ENCODE measurements at places on chromosomes 1 and 21.

- no peak for DNase-seq
Measured at GRCh38 chr1:237004116-237004515, at the start of gene MT1HL1. MT1HL1 (minus strand) TSS chr1:237004441; CDS start chr1:237004372, 69 bp downstream.

- DNase-seq = peak; percentile 14
Measured at GRCh38 chr1:4564051-4564450, 90.4 kb upstream of the AJAP1 start.

DNA sequence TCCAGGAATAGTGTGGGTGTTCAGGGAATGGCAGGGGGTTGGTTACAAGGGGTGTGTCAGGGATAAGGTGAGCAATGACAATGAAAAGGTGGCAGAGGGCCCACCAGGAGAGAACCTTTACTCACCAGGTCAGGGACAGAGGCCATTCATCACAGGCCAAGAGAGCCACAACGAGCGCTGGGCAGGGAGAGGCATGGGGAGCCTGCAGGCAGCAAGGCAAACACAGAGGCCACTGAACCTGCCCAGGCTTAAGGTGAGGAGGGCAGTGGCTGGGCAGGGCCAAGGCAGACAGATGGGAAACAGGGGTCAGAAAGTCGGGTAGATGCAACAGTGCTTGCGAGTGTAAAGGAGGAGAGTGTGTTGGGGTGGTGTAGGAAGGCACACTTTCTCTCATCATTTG lies 28.3 kb upstream of the MYBPHL start:
- no peak for DNase-seq

- DNase-seq = no peak
Measured at GRCh38 chr1:54506594-54506993, 41.4 kb upstream of the ACOT11 start.

DNA sequence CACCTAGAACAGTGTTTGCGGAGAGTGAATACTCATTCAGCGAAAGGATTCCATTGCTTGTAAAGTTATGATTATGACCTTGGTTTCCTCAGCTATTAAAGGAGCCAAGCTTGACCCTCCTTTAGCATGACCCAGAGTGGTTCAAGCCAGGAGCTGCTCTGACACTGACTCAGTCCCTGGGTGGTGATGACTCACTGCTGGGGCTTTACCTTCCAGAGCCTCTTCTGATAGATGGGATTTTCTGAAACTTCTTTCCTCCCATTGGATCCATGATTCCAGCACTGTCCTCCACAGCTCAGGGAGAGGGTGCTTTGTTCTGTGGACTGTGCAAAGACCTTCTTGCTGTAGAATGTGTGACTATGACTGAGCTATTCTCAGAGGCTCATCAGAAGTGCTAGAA lies 77.4 kb downstream of the S1PR1 start:
- DNase-seq = no peak

DNA sequence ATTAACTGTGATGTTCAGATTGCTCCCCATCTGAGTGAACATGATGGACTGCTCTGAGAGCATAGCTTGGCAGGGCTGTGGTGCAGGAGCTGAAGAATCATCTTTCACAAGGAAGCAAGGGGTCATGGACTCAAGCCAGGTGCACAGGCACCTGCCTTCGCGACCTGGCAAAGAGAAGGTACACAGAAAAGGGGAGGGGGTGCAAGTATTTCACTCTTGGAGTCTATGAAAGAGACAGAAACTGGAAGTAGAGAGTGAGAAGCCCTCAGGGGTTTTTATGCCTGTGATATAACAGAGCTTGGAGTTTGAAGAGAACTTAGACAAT lies 232.6 kb upstream of the PLXNA2 start:
- DNase-seq = peak; percentile 96

DNA sequence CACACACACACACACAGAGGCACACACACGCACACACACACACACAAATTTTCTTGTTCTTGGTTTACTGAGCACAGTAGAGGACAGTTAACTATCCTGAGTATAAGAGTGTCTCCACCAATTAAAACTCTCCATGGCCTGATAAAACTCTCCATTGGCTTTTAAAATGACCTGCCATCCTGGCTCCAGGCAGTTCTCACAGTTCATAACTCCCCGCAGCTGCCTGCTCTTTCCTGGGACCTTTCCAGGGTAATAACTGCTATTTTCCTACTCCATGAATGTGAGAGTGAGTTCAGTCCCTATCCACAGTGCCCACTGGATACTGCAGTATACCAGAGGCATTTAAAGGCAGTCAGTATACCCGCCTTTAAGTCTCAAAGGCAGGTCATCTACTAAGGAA lies 351.5 kb downstream of the PLPP3 start:
- DNase-seq = no peak

- no peak for DNase-seq
Measured at GRCh38 chr1:161214369-161214768, 726 bp upstream of the FCER1G start.

GRCh38 chr1:65310078-65310587 lies 790 bp downstream of the DNAJC6 start:
- DNase-seq = peak; percentile 76

DNA sequence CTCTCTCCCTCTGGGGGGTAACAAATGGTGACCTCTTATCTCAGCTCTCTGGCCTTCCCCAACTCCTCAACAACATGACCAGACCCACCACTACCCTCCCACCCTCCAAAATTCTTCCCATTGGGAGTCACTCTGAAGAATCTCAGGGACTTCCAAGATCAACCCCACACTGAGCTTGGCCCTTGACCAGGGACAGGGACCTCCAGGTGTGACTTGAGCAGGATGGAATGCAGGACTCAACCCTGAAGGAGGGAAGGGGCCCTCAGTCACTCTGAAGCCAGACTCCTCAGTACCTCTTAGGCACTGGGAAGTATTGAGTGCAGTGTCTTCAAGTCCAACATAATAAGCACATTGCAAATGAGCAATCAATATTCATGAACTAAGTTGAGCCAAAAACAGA lies 1.9 kb downstream of the CASQ1 start:
- DNase-seq = no peak

- DNase-seq = no peak
Measured at GRCh38 chr1:91803847-91804545, 82.0 kb downstream of the TGFBR3 start.

- peak; percentile 73 for DNase-seq
Measured at GRCh38 chr21:44792702-44793591, 8.7 kb downstream of the UBE2G2 start.

- no peak for DNase-seq
Measured at GRCh38 chr21:26946744-26947446, 20.0 kb downstream of the ADAMTS5 start.
